ENCODE measurements at places on chromosomes 1 and 21.

DNA sequence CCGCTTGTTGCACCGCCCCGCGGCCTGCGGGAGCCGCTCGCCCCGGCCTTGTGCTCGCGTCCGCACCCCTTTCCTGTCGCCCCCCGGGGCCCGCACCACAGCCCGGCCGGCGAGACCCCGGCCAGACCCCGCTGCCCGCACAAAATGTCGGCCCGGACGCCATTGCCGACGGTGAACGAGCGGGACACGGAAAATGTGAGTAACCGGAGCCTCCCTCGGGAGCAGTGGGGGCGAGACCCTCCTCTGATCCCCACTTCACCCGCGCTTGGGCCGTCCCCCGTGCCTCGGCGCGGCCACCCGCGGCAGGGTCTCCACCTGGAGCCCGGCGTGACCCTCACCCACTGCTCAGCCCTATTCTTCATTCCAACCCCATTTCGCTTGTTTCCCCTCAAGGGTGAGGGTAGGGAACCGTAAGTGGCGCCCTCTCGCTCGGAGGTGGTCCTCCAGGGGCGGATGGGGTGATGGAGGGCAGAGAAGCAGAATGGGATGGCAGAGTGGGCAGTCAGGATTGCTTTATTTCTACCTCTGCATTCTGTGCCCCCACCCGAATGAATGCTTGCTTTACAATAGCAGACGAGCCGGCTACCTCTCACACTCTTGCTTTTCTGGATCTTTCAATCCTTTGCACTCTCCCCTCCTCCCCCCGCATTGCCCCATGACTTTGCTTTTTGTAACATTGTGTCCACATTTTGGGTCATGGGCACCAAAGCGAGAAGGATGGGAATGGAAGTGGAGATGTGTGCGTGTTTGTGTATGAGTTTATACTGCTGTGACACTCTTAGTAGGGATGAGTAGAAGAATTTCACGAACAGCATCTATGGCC, 954 bp downstream of the MARK1 start:
- DNase-seq: peak; percentile 51

DNA sequence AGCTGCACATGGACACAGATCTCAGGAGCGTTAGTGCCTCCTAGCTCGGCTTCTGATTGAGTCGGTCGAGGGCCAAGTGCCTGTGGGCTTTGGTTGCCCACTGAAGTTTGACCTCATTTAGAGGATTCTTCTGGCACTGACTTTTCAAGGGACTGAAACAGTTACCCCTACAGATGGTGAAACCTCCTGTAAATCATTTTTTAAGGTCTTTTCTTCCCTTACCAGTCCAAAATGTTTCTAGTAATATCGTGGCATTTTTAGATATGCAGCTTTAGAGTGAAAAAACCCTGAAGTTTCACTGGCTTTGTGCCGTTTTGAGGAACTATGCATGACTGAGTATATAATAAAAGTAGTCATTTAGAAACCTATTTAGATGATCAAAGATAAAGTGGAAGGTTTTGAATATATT, 34.7 kb upstream of the L1TD1 start:
- DNase-seq: no peak

DNA sequence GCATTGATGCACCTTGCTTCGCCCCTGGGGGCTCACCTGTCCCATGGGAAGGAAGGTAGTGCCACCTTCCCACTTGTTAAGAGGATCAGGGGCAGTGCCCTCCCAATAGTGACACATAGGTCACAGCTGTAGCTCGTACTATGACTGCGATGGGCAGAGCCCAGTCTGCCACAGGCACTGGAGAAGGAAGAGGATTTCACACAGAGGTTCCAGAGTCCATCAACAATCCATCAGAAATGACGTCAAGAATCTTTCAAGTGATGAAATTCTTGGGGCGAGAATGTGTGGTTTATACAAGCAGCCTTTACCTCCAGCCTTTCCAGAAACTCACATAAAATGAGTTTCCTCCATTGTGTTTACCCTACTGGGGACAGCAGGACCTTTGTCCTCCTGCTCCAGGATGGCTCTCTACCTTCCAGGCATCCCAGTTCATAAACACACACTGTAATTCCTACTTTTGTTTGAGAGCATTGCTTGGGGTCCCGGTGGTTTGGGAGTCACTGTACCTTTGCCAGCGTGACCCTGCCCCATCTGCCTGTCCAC, 260.6 kb upstream of the VAMP3 start:
- no peak for DNase-seq

GRCh38 chr21:41821756-41822431, 55.0 kb upstream of the RIPK4 start:
- DNase-seq: no peak

DNA sequence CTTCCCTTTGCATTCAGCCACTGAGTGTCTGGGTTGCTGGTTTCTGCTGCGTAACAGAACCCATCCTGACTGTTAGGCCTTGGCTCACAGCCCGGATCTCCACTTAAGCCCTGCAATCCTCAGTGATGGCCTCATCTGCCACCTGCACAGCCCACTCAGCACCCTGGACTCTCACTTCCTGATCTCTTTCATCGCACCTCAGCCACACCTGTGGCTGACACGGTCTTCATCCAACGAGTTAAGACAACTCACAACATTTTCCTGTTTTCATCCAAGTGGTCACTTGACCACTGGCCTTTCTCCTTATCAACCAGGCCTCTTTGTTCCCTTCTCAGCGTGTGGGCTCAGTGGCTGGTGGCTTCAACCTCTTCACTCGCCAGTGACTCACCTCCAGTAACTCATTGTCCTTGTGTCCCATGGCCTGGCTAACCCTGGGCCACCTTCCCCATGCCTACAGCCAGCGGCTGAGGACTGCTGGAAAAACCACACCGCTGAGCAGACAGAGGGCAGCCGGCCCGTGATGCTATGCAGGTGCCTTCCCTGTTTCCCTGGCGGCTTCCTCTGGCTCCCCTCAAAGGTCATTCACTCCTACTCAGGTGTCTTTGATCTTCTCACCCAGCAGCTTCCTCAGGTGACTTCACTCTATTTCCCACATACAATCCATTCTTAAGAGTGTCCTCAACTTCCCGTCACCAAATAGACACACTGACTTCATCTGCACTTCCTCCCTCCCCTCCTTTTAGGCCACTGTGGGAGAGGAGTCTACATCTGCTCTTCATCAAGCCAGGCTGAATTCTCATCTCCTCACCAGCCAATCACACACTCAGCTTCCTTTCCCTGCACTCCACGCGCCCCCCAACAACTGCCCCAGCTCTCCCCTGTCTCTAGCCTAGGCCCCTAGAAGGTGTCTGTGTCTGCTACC, 19.9 kb upstream of the EDN2 start:
- peak; percentile 70 for DNase-seq

DNA sequence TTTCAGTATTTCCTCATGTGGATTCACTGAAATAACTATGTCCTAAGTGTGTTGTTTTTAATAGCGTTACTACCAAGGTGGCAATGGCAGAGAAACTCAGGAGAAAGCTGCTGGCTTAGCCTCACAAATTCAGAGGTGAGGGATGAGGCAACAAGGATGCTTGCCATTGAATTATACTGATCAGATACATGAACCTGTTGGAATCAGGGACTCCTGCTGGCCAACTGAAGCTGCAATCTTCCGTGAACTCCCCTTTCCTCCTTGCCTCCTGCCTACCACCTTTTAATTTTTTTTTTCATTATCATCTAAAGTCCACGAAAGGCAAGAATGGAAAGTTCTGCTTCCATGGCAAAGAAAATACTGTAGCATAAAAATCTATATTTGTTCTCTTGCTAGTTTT, 254.7 kb downstream of the NFIA start:
- no peak for DNase-seq

GRCh38 chr1:229562686-229563085, 4.2 kb upstream of the ABCB10 start:
- DNase-seq: no peak

DNA sequence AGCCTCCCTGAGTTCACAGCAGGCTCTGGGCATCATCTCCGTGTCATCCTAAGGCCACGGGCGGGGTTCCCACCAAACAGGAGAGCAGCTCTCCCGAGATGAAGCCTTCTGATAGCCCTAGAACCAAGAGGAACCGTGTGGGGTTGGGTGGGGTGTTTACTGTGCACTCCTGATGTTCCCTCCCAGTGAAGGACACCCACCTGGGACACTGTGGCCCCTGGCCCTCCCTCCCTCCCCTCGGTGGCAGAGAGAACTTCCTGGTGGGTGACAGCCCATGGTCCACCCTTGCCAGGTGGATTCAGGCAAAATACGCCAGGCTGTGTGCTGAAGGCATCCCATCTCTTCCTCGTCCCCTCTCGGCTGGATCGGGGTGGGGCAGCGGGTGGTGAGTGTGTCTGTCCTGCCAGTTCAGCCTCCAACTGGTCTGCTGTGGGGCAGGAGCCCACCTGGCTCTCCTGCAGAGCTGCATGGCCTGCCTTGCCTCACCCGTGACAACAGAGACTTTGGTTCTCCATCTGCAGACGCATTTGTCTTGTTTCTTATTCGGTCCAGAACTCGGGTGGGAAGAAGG, 15.6 kb upstream of the C1orf174 start:
- DNase-seq: no peak

GRCh38 chr1:2238361-2239012, 10.4 kb downstream of the SKI start:
- DNase-seq: no peak

DNA sequence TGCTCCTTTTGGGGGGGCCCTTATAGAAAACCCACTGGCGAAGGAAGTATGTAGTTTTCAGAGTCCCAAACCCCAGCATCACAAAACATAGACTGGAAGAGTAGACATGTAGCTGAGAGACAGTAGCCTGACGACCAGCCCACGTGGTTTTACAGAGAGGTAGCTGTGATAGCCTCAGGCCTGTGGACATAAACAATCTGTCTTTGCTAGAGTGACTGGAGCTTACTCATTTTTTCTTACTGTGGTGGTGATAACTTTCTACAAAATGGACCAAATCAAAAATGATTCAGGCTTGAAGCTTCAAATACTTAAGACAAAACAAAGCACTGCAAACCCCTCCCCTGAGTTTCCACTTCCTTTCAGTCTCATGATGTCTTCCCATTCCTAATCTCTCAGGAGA, 497.0 kb downstream of the RWDD3 start:
- DNase-seq: no peak

DNA sequence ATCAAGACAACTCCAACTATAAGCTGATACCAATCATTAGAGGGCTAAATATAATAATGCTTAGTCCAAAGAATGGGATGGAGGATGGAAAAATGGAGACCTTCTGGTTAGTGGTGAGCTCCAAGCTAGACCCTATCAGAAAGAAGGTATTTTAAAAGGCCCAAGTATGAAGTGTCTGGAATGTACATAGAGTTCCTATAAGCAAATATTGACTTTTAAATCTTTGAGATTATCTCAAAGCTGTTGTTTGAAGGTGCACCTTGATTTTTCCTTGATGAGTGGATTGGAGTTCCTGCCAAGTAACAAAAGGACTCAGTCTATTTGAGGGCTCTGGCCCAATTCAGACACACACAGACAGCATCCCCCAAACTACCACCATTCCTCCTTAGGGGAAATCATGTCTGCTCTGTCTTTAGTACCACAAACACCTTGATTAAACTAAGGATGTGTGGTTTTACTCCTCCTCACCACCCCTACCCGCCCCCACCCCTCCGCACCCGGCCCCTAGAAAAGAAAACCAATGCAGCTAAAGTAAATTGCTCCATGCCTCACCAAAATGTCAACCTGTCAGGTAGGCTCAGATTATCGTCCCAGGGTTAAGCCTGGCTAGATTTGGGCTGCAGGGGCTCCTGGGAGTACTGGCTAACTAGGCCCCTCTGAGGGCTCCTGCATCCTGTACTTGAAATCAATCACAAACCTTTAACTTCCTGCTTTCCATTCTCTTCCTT, 59.4 kb downstream of the CDC7 start:
- no peak for DNase-seq

GRCh38 chr1:161827786-161828185, 61.7 kb downstream of the ATF6 start:
- DNase-seq: no peak

DNA sequence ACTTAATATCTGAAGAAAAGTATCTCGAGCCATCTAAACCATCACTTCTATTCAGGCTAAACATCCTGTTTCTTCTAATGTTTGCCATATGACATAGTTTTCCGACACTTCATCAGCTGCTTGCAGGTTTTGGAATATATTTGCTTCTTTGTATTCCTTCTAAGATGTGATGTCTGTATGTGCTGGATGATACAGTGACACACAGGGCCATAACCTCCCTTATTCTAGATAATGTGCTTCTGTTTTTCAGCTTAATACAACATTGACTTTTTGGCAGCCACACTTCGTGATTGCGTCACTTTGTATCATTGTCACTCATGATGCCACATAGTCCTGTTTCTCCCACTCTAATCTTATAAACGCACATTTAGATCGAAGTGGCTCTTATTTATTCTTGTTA, 156.3 kb downstream of the CRB1 start:
- no peak for DNase-seq

DNA sequence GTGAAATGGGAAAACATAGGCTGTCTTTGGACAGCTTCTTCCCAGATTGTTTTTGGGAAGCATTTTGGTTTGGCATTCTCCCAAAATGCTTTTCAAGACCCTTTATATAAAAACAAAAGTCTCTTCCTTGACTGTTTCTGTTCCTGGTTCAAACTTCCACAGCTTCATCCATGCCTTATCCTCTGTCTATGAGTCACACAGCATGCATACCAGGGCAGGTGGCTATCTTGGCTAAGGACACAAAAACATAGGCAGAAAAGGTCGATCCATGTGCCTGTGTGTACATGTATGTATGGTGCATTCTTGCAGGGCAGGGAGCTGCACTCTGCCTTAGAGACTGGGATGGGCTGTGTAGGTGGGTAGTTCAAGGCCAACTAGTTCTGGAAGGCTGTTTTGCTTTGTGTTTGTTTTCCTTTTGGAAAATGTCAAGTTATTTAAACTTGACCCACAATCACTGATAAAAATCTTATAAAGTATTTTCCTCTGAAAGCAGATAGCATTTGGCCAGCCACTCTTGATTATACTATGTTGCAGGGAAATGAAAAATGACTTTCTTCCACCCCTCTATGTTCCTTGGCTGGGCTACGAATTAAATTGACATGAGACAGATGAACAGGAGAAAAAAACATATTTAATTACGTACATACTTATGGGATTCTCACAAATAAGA, 437.0 kb downstream of the SIPA1L2 start:
- DNase-seq: no peak

GRCh38 chr1:164650531-164650930, 91.5 kb downstream of the PBX1 start:
- no peak for DNase-seq

DNA sequence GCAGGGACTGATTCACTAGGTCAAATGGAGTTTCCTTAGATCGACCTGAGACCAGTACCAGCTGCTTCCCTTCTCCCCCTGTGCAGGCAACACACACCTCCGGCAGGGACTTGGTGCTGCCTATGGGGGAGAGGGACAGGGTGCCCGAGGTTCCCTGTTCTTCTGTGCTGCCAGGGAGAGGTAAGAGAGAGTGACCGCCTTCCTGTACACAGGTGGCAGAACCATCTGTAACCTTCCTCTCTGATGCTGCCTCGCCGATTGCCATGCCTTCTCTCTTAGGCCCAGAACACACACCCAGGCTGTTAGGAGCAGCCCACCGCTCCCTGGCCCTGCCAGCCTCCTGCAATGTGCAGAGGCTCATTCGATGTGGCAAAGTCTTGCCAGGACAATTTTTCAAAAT, 9.3 kb downstream of the MYOC start:
- DNase-seq: no peak

GRCh38 chr1:248831842-248832241, 6.1 kb upstream of the SH3BP5L start:
- no peak for DNase-seq
